ENCODE measurements at places on chromosomes 6 and 20.
A peak's percentile ranks its signal among the peaks of the same experiment; 100 is the strongest.

DNA sequence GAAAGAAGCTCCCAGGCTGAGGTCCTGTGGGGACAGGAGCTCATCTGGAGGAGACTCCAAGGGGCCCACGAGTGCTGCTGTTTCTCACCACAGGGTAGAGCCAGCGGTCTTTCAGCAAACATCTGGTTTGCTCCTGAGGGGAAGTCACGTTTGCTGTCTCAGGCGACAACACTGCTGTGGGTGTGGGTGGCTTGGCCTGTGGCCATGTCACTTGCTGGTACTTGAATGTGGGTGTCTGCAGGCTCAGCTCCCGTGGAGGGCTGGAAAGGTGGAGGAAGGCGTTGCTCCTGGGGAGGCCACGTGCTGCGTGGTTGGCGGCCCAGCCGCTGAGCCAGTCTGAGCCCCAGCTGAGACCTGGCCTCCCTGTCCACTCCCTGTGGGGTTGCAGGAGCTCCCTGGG lies 52.8 kb upstream of the MPC1 start:
- DNase-seq = no peak

- DNase-seq = no peak
Measured at GRCh38 chr20:5840411-5841002, 90.3 kb downstream of the SHLD1 start.

GRCh38 chr6:33313105-33313708 lies 671 bp downstream of the TAPBP start:
- peak; percentile 68 for DNase-seq

DNA sequence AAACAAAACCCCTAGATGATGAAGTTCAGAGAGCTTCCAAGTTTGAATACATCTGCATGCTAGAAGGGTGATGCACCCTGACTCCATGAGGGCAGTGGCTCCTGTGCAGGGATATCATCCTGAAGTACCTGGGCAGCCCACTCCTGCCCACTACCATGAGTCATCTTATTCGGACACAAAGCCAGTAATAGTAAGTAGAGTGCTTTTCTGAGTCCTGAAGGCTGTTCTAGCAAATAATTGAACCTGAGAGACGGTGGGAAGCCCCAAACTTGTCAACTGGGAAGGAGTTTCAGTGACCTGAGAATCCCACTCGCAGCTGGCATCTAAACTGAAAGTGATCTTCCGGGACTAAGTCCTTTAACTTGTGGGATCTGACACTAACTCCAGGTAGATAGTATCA lies 152.9 kb upstream of the COL21A1 start:
- no peak for DNase-seq

GRCh38 chr6:139568956-139569538 lies 194.6 kb upstream of the CITED2 start:
- DNase-seq = no peak

GRCh38 chr6:99641270-99641669 lies 34.6 kb downstream of the PRDM13 start:
- DNase-seq = no peak

Measured in activated naive CD8-positive, alpha-beta T cell treated with anti-CD3 and anti-CD28 coated beads, Interleukin-2, amount 10 ng/mL, durations not matched to agents 7 days and 5 days (primary cell).